ENCODE measurements at places on chromosomes 2 and 18. TPM values are rescaled to one million over a fixed set of nuclear protein-coding genes. Genes with fewer than 3 reads are reported as not detected.
A peak's percentile ranks its signal among the peaks of the same experiment; 100 is the strongest.

The CAPN14 gene
- 0.31 TPM for total RNA-seq

DNA sequence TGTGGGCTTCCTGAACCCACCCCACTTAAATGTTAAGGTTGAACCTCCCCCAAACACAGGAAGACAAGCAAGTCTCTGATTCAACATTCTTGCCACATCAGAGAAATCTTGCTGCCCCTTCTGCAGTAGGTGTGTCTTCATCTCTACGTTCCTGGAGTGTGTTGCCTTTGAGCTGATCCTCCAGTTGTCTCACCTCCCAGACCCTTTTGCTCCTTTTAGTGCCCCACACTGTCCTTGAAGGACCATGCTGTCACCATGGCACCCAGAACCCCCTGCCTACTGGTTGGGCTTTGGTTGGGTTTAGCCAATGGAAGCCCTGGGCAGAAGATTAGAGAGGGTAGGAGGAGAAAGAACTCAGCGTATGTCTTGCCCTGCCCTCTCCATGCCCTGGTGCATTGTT, 10.7 kb downstream of the CAB39 start:
- peak; percentile 61 for DNase-seq

The AOX1 gene
- total RNA-seq, result not detected

DNA sequence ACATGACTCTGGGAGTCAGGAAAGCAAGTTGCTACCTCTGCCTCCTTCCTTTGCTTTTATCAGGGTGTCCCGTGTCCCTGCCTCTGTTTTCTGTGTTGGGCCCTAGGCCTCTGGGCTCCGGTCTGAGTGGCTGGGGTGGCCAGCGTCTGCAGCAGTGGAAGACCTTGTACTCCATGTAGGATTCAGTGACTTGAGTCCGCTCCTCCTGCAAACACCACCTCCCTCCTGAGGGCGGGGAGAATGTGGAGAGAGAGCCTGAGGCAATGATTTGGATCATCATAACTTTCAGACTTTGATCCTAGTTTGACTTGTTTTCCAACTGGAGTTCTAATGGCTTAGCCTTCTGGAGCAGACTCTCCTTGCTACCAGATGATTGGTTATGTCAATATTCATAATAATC, 30.8 kb downstream of the ATP6V1C2 start:
- DNase-seq, result no peak

The D2HGDH gene
- 22.9 TPM for total RNA-seq

GRCh38 chr18:74299746-74300145, 8.0 kb upstream of the CYB5A start:
- no peak for DNase-seq

- no peak for DNase-seq
Measured at GRCh38 chr2:216721141-216721540, 25.8 kb upstream of the IGFBP5 start.

DNA sequence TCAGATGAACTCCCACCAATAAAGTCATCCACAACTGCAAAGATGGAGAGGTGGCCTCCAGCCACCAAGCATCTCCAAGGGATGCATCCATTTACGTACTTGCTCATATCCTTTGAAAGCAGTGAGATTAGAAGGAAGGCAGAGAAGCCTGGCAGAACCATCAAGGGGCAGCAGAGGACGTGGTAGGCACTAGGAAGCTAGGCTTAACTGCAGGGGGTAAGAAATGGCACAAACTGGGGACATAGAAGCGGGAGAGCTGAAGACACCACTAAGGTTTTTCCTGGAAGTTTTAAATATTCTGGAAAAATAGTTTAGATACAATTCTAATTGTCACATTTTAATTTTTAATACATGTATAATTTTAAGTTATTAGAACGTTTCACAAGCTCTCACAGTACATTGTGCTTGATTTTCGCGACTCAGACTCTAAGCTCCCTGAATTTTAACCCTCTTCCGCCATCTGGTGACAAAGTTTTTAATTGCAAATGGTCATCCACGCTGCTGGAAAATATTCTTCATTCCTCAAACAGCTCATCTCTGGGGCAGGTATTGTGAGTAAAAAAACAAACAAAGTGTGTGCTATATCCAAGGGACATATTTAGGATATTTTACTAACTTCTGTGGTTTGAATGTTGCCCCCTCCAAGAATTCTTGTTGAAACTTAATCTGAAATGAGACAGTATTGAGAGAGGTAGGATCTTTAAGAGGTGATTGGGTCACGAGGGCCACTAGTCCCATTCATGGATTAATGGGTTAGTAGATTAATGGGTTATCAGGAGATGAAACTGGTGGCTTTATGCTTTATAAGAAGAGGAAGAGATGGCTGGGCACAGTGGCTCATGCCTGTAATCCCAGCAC, 1.6 kb upstream of the PSTPIP2 start:
- DNase-seq, result peak; percentile 61

DNA sequence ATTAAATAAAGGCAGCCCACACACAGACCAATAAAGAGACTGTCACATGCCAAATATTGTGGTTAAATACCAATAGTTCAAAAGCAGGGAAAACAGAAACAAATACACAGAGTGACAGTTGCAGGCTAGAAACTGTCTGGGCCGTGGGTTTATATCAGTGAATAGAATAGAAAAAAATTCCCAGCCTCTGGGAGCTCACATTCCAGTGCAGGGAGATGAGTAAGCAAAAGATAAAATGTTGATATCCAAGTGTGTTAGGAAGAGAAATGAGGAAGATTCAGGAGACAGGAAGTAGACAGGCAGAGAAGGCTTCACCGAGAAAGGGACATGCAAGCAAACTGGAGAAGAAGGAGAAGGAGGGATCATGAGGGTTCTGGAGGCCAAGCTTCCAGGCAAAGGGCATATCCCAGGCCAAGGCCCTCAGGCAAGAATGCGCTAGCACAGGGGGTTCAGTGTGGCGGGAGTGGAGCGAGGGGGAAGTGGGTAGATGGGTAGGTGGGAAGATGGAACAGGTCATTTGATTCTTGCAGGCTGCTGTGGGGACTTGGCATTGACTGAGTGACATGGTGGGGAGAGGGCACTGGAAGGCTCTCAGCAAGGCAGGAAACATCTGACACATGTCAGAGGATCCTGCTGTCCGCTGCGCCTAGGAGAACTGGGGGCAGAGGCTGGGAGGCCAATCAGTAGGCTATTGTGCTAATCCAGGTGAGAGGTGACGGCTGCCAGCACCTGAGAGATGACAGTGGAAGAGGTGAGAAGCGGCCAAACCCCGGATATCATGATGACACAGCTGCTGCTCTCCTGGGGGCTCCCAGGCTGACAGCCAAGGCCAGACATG, 89.2 kb downstream of the ZBTB7C start:
- DNase-seq, result no peak

GRCh38 chr2:102061962-102062795, 70.4 kb downstream of the IL1R2 start:
- DNase-seq, result no peak

- peak; percentile 55 for DNase-seq
Measured at GRCh38 chr2:30706534-30707303, 100.5 kb downstream of the CAPN13 start.

The ZNF407 gene
- total RNA-seq, result 15.5 TPM

DNA sequence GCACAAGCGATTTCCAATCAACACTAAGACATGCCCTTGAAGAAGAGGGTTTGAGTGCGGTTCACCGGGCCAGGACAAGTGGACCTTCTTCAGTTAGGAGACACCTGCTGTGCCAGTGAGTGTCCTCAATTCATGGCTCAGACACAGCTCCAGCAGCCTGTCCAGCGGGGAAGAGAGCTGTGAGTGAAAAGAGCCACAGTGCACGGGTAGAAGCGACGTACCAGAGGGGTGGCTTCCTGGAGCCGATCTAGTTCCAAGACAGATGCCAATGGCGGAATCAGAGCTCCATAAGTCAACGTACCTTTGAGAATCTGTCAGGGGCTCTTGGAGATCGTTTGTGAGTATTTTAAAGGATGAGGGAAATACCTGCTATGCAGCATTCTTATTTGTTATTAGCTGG, 119.9 kb upstream of the SALL3 start:
- no peak for DNase-seq

Measured in CD8-positive, alpha-beta memory T cell (primary cell).